ENCODE measurements at places on chromosomes 5 and 9.

DNA sequence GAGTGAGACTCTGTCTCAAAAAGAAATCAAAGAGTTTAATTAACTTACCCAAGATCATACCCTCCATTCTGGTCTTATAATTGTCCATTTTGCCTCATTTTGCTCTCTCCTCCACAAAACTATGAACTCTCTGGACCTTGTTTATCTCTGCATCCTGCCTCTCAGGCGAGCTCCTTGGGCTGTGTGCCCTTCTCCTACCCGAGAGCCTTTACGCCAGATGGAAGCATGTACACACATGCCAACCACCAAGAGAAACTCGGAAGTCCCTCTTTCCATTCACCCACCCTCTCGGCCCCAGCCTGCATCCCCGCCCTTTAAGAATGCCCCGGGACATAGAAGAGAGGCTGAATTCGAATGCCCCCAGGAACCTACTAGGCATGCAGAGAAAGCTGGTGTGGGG lies 25.9 kb downstream of the CPLX2 start:
- DNase-seq, result no peak

GRCh38 chr9:120852240-120853010 lies 9.7 kb upstream of the PSMD5 start:
- no peak for DNase-seq

DNA sequence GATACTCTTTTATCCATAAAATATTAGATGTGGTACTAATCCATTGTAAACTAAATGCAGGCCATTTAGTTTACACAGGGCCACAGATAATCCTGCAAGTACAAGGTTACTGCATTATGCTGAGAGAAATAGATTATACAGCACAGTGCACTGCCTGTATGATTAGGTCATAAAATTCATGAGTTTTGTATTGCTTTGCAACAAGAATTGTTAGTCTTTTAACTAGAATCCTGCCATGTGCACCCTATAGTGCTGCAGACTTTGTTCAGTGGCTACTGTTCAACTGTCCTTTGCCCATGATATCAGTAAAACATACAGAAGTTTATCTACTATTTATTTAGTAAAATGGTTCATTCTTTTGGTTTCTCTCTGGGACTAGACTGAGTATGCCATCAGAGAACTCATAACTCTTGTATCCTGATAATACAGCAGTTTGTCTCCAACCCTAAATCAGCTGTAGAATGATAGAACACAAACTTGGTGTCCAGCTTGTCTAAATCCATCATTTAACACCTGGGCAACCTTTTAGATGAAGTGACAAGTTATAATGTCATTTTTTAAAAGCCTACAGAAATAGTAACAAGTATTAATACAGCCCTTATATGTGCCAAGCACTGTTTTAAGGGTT lies 291.2 kb downstream of the TMEM167A start:
- DNase-seq, result no peak

- no peak for DNase-seq
Observed at GRCh38 chr5:40984884-40985283, 75.6 kb downstream of the C7 start.

- no peak for DNase-seq
Observed at GRCh38 chr9:38126730-38127129, 57.7 kb upstream of the SHB start.

GRCh38 chr9:105006514-105006913 lies 78.6 kb upstream of the ABCA1 start:
- DNase-seq, result no peak

- DNase-seq, result peak; percentile 72
Observed at GRCh38 chr5:141850244-141850768, 27.9 kb downstream of the PCDH1 start.

DNA sequence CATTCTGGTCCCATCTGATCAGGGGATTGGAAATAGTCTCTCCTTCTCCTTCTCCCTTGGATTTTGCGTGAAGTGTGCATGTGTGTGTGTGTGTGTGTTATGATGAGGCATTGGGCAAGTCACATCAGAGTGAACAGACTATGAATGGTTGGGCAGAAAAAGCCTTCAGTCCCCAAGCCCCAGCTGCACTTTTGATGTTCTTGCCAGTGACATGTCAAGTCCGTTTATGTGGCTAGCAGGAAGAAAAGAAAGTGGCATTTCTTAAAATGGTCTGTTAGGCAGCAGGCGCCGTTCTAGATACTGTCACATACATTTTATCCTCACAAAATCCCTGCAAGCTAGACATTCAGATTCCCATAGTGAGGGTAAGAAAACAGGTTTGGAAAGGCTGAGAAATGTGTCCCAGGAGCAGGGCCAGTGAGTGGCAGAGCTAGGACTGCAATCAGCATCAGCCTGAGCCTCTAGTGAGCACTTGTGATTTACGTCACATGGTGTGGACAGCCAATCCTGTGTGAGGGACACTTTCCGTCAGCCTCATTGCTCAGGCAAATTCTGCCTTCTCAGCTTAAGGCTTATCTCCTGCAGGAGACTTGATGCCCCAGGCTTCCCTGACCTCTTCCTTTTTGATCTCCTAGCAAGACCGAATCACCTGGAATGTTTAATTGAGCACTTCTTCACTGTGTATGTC lies 60.4 kb downstream of the GLRA1 start:
- DNase-seq, result peak; percentile 52

GRCh38 chr5:16812911-16813310 lies 123.2 kb downstream of the MYO10 start:
- DNase-seq, result no peak

DNA sequence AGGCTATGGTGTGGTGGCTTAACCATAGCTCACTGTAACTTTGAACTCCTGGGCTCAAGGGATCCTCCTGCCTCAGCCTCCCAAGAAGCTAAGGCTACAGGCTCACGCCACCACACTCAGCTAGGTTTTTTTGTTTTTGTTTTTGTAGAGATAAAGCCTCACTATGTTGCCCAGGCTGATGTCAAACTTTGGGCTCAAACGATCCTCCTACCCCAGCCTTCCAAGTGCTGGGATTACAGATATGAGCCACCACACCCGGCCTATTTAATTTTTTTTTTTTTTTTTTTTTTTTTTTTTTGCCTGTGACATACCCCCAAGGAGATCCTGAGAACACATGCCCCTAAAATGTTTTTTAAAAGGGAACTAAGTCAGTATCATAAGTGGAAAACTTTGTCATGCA lies 10.4 kb downstream of the FUBP3 start:
- no peak for DNase-seq

- no peak for DNase-seq
Observed at GRCh38 chr5:56161927-56162326, 71.2 kb downstream of the ANKRD55 start.

DNA sequence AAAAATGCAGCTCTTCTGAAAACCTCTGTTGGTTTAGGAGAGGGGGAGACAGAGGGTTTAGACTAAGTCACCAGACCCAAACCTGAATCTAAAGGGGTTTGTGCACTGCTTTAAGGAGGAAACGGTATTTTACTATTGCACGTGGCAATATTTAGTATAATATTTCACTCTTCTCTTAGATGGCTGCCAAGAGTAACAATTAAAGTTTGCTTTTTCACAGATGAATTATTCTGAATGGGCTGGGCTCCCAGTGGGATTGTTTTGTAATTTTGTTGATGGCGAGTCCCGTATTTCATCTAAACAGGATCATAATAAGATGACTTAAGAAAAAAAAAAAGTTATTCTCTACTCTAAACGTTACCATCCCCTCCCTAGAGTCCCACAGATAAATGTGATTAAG lies 245.4 kb downstream of the PCSK5 start:
- no peak for DNase-seq

GRCh38 chr5:10339958-10340357 lies 13.5 kb upstream of the MARCHF6 start:
- no peak for DNase-seq

DNA sequence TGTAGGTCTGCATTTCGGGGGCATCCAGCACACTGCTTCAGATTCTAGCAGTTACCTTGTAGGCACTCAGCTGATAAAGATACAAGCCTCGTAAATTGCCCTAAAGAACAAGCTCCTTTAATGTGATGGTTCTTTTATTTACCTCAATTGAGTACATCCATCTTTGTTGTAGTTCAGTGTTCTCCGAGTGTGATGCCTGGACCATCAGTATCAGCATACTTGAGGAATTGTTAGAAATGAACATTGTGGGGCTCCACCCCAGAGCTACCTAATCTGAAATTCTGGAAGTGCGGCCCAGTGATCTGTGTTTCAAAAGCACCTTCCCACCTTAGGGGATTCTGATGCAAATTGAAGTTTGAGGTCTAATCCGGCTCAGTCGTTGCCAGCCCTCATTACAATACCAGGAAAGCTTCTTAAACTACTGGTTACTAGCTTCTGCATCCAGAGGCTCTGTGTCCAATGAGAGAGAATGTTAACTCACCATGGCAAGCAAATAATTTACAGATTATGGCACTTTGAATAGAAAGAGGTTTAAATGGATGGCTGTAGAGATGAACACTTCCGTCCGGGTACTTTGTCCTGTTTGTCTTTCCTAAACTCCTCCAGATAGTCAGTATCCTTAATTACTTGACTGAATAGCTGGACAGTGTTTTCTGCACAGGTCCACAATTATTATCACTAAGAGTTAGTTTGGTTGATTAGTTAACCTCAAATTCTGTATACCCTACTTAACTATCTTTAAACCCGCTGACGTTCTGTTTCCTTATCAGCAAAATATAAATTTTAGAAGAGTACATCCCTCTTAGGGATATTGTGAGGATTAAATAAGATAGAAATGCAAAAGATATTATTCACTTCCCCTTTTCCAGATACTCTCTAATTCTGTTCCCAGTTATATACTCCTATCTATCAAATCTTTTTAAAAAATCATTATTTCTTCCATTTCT lies 47.9 kb downstream of the RAI14 start:
- DNase-seq, result no peak

- no peak for DNase-seq
Observed at GRCh38 chr5:53429706-53430105, 50.7 kb upstream of the FST start.

DNA sequence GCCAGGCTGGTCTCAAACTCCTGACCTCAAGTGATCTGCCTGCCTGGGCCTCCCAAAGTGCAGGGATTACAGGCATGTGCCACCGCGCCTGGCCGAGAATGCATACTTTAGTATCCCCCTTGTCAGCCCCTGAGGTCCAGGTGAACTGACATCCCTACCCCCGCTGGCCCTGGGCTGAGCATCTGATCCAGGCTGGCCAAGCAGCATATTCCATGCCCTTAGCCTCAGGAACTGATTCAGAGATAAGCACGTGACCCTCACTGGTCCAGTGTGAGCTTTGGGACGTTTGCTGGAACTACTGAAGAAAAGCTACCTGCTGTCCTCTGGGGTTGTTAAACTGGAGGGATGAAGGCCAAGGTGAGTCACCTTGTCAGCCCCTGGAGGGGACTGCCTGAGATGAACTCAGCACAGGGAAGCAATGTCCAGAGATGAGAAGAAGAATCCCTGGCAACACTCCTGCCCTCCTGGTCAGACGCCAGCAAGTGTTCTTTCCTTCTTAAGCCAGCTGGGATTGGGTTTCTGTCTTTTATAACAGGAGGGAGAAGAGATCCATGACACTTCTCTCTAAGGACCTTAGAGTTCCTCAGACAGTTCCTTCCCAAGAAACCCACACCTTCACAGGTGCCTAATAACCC lies 59.1 kb upstream of the FBXW11 start:
- DNase-seq, result no peak

GRCh38 chr5:171700318-171700912 lies 85.2 kb upstream of the SMIM23 start:
- DNase-seq, result no peak

DNA sequence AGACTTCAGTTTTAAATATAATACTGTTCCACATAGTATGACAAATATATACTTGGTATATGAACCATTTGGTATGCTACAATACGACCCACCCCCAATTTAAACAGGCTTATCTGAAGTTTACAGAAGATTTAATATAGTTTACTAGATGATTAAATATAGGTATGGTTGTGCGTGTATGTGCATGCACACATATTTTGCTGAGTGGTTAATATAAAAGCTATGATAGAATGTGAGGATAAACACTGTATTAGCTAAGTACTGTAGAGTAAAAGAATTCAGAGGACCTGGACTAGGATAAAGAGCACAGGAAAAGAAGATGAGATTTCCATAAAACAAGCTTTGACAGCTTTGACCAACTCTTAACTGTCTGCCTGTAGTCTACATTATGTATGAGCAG lies 356.7 kb downstream of the PDE4D start:
- DNase-seq, result no peak

GRCh38 chr9:103819936-103820335 lies 274.2 kb upstream of the SMC2 start:
- DNase-seq, result no peak

DNA sequence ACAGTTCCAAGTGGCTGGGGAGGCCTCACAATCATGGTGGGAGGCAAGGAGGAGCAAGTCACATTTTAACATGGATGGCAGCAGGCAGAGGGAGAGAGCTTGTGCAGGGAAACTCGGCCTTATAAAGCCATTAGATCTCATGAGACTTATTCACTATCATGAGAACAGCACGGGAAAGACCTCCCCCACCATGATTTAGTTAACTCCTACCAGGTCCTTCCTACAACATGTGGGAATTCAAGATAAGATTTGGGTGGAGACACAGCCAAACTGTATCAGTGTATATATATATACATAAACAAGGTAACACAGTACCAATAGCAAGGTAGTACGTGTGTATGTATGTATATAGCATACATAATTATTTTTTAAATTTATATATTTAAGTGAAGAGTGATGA lies 50.9 kb downstream of the NFX1 start:
- no peak for DNase-seq

DNA sequence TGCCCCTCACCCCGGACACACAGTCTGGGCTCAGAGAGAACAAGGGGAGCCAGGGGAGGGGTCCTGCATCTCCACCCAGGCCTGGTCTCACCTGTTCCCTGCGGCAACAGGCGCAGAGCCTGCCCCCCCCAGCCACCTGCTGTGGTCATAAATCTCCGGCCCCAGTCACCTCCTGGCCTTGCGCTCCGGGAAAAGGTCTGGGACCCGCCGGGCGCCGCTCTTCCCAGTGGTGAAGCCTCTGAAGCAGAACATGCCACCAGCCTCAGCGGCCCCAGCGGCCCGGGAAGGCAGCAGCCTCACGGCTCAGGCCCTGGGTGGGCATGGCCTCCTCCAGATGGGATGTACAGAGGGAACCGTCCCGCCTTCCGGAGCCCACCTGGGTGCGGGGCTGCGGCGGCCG lies 20.6 kb downstream of the NOTCH1 start:
- no peak for DNase-seq

- DNase-seq, result no peak
Observed at GRCh38 chr5:150574818-150575547, 65.5 kb upstream of the SYNPO start.

DNA sequence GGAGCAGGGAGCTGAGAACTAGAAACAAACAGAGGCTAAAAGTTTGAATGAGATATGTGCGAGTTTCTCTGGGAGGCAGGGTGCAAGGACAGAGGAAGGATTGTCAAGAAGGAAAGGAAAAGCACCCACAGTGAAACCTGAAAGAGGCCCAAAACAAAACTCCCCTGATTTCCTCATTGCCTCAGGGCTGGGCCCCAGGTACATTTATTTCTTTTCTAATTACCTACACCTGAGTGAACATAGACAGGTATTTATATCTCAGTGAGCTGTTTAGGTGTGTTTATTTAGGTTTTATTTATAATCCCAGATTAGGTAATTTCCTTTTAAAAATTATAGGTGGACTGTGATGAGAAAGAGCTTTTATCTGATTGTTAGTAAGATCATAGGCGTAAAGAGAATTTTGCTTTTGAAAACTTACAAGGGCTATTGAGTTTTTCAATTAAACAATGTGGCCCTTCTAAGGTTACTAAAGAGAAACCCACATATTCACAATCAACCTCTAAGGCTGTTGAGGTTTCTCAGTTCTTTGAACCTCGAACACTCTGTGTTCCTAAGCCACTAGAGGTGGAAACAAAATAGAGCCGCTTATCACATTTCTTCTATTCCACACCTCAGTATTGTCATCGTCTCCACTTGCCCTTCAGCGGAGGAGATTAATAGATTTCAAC lies 344.8 kb downstream of the ZNF608 start:
- no peak for DNase-seq

GRCh38 chr9:101514071-101514470 lies 19.6 kb upstream of the RNF20 start:
- no peak for DNase-seq

Measured in Karpas-422 (cell line).